Inflammatory macrophage treated with lipopolysaccharide for 1 hour (primary cell): ENCODE measurements at places on chromosomes 12 and 14.

DNA sequence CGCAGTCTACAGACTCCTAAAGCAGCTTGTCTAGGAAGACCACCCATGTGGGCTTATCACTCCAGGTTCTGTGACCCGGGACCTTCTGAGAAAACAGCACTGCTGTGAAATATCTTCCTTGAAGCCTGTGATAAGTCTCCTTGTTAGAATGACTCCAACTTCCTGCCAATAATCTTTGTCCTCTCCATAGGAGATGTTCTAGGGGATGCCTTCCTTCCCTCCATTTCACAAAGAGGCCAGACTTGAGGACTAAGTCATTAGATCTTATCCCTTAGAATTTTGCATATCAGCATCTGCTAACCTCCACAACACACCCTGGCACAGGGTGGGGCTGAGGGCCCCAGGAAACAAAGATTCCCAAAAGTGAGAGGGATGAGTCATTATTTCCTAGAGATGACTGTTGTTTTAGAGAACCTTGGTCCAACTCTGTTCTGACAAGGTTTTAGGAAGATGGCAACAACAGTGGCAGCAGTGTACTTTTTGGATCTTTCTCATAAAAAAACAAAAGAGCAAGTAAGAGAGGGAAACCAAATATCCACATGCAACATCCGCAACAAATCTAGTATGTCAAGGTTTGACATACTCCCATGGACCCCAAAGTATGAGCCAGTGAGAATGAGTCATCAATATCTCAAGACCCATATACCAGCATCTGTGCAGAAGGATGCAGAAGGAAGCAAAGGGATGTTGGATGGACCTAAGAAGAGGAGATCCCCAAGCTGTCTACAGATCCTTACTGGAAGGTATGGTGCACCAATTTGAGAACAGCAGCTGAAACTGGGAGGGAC, 6.0 kb downstream of the LTB4R start:
- no peak for DNase-seq

DNA sequence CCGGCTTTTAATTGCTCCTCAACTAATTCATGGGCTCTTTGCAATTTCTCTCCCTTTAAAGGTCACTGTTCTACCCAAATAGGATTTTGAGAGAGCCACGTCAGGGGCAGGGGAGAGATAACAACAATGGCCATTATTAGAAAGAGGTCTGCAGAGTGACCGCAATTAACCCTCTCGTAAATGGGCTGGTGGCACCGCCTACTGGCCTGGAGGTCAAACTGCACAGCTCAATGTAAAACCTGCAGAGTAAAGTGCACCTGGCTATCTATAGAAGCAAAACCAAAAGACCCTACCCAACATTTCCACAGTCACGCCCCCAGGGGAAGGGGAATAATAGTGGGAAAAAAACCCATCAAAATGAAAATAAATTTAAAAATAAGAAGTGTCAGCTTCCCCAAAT, 21.6 kb upstream of the CLEC4E start:
- no peak for DNase-seq

DNA sequence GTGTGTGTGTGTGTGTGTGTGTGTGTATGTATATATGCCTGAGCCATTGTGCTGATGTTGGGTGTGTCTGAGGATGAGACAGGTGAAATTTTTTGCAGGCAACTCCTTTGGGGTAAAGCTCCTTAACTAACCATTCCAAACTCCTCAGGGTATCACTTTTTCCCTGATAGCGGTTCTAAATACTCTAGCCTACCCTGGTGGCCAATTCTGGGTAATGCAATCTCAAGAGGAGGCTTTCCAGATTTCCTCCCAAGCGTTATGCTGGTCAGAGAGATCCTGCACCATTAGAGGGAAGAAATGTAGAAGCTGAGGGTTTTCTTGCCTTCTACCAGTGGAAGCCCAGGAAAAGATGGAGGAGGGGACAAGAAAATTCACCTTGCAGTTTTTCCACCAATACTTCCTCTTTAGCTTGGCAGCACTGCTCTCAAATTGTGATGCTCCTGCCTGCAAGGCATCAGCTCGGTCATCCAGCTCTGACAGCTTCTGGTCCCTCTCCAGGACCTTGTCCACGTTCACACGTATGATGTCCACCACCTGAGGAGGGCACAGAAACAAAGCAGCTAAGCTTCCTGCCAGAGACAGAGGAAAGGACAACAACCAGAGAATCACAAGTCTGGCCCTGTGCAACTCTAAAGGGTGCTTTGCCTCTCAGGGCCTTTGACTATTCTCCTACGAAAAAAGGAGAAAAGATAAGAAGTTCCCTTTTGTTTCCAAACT, 4.9 kb downstream of the VAMP1 start:
- DNase-seq = peak; percentile 88

- DNase-seq = no peak
Measured at GRCh38 chr12:100823963-100824362, 29.4 kb downstream of the ANO4 start.

GRCh38 chr12:112439769-112440168, 21.0 kb downstream of the PTPN11 start:
- no peak for DNase-seq
